Activated CD4-positive, alpha-beta T cell treated with anti-CD3 and anti-CD28 coated beads, Interleukin-2, amount 10 ng/mL, durations not matched to agents 7 days and 5 days (primary cell): ENCODE measurements at places on chromosomes 4 and X. TPM values are rescaled to one million over a fixed set of nuclear protein-coding genes. Genes with fewer than 3 reads are reported as not detected.

The KLHL4 gene
- total RNA-seq = not detected

The SOD3 gene
- not detected for total RNA-seq

The ARX gene
- total RNA-seq = not detected

The DRD5 gene
- total RNA-seq = not detected

The SRPX gene
- total RNA-seq = 0.21 TPM

The SYN1 gene
- 0.35 TPM for total RNA-seq

The MAP3K15 gene
- total RNA-seq = 0.07 TPM

The IGSF1 gene
- not detected for total RNA-seq

GRCh38 chrX:43868791-43869190 is 13.5 kb downstream of the MAOB start:
- no peak for DNase-seq

- DNase-seq = peak; percentile 36
Measured at GRCh38 chrX:44873415-44874276, 658 bp downstream of the KDM6A start.

- DNase-seq = no peak
Measured at GRCh38 chr4:169338241-169338640, 67.5 kb upstream of the SH3RF1 start.

DNA sequence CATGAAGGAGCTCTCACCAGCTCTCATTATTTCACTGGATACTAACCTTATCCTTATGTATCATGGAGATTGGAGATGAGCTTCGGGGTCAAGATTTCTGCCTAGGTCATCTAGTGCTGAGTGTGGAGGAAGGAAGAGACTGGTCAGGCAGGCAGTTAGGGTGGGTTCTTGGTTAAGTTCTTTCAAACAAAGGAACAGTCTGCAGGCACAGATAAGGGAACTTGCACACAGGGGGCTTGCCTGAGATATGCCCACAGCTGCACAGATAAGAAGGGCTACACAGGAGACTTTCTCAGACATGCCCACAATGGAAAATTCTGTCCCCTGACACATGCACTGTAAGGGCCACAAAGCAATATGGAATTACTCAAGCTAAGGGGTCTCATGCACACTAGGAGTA is 904.1 kb downstream of the NLGN4X start:
- DNase-seq = no peak

DNA sequence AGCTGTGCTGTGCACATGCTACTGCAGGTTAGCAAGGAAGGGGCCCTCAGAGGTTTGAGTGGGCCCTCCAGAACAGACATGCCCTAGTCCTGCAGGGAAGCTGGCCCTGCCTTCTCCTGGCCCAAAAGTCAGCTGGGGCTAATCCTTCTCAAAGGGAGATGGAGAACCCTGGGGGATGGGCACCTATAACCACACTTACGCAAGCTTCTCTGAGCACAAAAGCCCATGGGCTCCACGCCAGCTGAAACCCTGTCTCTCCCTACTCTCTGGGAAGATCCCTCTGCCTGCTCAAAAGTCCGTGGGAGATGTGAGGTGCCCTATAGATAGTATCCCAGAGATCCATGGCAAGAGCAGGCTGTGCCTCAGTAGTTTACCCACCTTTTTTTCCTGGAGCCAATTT is 58.9 kb upstream of the DKK2 start:
- DNase-seq = no peak

GRCh38 chr4:123943976-123944375 is 547.4 kb downstream of the SPRY1 start:
- DNase-seq = no peak

GRCh38 chrX:137945470-137945869 is 379.5 kb downstream of the ZIC3 start:
- no peak for DNase-seq

GRCh38 chr4:100935090-100935489 is 412.2 kb downstream of the PPP3CA start:
- no peak for DNase-seq

DNA sequence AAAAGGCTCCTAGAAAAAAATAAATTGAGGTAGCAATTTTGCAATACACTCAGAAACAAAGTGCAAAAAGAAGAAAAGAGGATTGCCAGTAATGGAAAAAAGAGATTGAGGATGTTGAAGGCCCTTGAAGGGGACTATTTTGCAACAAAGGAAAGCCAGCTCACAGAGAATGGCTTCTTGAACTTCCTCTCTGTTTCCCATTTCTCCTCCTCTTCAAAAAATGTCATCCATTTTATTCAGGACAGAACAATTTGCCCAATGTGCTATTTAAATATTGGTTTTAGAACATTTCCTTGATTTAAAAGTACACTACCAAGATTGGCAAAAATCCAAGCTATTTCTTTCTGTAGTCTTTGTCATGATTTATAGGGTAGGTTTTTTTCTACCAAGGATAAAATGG is 60.2 kb downstream of the GASK1B start:
- no peak for DNase-seq

DNA sequence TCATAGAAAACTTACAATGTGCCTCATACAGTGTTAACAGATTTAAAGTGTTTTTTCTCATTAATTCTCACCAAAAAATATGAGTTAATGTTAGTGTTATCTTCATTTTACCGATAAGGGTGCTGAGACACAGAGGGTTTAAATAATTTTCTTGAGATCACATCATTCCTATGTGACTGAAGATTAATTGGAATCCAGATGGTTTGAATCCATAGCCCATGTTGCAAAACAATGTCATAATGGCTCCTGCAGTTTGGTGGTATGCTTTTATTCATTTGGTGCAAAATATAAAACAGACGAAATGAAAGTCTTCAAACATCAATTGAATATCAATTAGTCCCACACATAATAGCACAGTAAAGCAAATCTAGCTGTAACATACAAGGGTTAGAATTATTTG is 512.2 kb downstream of the FSTL5 start:
- DNase-seq = no peak

DNA sequence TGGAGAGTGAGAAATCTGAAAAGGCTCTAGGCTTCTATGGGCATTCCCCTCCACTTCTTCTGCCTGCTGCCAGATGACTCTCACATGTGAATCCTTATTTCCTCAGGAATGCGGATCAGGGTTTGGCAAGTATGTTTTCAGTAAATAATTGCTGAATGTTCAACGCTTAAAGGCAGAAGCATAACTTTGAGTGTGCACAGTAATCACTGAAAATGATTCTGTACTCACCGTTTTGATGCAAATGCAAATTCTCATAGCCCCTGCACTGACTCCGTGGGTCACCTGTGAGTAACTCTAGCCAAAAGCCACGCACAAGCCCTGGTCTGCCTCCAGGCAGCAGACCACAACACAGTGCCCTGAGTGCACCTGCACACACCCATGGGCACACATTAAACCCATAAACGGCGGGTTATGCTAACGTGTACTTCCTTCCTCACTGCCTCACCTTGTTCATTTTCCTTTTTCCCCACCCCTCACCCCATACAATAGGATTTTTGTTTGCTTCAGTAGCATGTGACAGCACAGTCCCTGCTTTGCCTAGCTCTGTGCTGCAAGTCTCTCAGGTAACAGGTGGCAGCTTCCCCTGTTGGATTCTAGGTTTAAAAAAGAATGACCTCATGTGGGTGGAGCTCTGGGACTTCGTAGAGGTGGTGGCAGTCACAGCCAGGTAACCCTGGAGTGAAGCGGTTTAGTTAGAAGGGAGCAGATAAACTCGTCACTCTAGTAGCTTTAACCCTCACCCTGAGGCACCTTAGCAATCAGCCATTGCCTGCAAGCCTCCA is at the start of gene ARHGEF38:
Gene ARHGEF38 (plus strand): TSS at position 656 of the 782 bp plus-strand sequence. CDS start 146 bp downstream, outside the sequence.
- DNase-seq = no peak

DNA sequence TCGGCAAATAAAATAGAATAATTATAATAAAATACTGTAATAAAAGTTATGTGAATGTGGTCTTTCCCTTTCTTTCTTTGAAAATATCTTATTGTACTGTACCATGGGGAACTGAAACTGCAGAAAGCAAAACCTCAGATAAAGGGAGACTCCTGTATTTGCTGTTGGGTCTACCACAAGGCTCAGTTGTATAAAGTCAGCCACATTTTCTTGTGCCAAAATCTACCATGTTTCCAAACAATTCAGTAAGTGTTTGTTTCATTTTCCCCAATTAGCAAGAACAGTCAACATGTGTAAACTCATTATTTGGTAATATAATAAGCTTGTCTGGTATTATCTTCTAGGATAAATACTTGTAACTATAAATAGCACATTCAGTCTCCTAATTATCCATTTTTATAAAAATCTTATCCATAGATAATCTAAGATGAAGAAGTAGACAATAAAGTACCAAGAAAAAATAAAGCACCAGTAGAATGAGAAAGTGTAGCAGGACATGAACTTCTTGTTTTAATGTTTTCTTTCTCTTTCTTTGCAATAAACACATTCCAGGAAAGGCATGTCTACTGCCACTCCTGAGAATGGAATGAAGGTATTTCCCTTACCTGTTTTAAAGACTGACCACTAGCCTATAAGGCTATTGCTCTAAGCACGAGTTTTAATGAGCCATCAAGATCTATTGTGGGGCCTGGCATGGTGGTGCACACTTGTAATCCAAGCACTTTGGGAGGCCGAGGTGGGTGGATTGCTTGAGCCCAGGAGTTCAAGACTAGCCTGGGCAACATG is 15.0 kb upstream of the OTUD4 start:
- DNase-seq = no peak

- DNase-seq = no peak
Measured at GRCh38 chr4:154731756-154732155, 12.0 kb upstream of the LRAT start.

- no peak for DNase-seq
Measured at GRCh38 chr4:159401791-159402380, 299.0 kb downstream of the RAPGEF2 start.

GRCh38 chrX:13190051-13190450 is 129.8 kb downstream of the ATXN3L start:
- no peak for DNase-seq

GRCh38 chrX:87409113-87409841 is 108.3 kb upstream of the KLHL4 start:
- no peak for DNase-seq

GRCh38 chr4:22897520-22898108 is 204.9 kb downstream of the GBA3 start:
- peak; percentile 24 for DNase-seq
